Esophagus muscularis mucosa (tissue), 4 donors: ENCODE measurements at places on chromosomes 11 and 22. TPM values are rescaled to one million over a fixed set of nuclear protein-coding genes. Genes with fewer than 3 reads are reported as not detected.

The LGALS1 gene
- 1,005 TPM for total RNA-seq

The IL17RA gene
- 14.5 TPM for total RNA-seq

The CD3G gene
- not detected for total RNA-seq

The MMP12 gene
- total RNA-seq = not detected

The GNG3 gene
- 1.2 TPM for total RNA-seq

The DEFB131B gene
- not detected for total RNA-seq

The PANX3 gene
- total RNA-seq = not detected

The QSER1 gene
- 18.9 TPM for total RNA-seq

The USP2 gene
- 9.9 TPM for total RNA-seq

The CALCA gene
- not detected for total RNA-seq

The SOX6 gene
- total RNA-seq = 3.3 TPM

The TALDO1 gene
- total RNA-seq = 188 TPM

The TIGD3 gene
- total RNA-seq = 0.19 TPM

The ELMOD1 gene
- 0.39 TPM for total RNA-seq
